ENCODE measurements at places on chromosomes 16 and 17.

DNA sequence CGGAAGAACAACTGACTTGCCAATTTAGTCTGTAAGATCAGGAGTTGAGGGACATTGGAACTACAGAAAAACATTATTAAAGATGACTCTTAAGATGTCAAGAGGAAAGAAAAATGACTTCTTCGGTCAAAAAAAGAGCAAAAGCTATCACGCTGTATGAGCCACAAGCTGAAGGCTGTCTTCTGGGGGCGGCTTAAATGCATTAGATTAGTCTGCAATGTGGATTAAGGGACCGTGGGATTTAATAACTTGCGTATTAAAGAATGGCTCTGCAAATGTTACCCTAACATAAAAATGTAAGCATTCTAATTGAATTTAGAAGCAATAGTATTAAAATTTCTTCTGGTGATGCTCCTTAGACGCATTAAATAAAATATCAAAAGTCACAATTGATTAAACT is 108.6 kb downstream of the PITPNC1 start:
- DNase-seq: no peak

GRCh38 chr17:72681844-72682243 is 410.6 kb downstream of the SLC39A11 start:
- DNase-seq: no peak

- DNase-seq: no peak
Observed at GRCh38 chr16:88511906-88512305, 58.3 kb upstream of the ZC3H18 start.

DNA sequence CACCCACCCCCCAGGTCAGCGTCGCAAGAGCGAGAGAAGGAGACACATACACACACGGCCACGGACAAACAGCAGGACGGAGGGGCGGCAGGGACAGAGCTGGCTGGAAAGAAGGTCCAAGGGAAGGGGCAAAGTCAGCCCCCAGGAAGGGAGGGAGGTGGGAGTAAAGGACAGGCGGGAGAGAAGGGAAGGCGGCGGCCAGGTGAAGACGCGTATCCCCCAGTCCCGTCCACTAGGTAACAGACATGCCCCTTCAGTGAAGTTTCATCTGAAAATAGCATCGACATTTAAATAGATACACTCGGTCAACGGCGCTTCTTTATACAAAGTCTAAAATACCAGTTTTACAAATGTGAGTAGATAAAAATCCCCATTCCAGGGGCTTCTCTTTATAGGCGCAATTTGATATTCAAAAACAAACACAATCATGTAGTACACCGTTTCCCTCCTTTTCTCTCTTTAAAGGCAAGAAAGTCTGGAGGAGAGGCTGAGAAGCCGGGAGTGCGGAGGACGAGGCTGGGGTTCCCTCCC is 4.5 kb downstream of the CBX8 start:
- no peak for DNase-seq

GRCh38 chr16:64051824-64052223 is 1070.0 kb downstream of the CDH11 start:
- no peak for DNase-seq

DNA sequence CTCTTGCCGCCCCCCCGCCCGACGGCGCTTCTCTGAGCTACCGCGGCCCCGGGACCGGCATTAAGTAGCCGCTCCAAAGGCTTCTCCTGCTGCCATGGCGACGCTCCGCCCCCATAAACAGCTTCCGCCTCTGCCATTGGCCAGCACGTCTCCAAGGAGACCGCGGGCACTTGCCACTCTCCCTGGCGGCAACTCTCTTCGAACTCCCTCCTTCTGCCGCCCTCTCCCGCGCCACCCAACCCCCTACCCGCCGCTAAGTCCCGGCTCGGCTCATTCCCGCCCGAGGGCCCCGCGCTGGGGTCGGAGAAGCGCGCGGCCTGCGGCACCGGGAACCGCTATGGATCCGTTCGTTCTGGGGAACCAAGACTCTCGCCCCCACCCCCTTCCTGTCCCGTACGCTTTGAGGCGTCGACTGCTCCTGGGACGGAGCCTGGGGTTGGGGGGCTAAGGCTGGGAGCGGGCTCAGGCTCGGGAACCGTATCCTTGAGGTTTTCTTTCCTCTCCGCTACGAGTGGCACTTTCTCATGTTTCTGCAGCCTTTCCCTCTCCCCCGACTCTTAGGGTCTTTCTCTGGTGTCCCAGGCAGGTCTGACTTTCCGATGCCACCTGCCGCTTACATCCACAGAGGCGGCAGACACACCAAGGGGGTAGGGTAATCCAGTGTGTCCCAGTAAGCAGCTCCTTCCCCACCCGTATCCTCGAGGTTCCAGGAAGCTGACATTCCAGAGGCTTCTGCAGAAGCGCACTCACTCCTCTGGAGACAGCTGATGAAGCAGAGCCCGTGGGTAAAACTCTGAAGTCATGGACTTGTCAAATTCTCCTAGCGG is at the start of gene FOXJ1:
FOXJ1 (minus strand) TSS at position 34 of the 827 bp plus-strand sequence. CDS start 850 bp downstream, outside the sequence.
- peak; percentile 90 for DNase-seq

DNA sequence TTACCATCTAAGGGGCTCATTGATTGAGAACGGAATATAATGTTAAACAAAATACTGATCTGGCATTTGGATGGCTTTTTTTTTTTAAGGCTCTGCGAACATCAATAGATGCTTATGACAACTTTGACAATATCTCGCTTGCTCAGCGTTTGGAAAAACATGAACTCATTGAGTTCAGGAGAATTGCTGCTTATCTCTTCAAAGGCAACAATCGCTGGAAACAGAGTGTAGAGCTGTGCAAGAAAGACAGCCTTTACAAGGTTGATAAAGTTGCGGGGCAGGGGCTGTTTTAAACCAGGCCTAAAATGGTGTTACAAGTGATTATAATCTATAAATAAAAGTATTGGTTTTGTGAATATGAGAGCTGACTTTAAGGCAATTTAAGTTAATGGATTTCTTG is 22.3 kb downstream of the PTRH2 start:
- DNase-seq: no peak

GRCh38 chr17:57972151-57972550 is 15.9 kb downstream of the VEZF1 start:
- no peak for DNase-seq

- no peak for DNase-seq
Observed at GRCh38 chr17:21394265-21394664, 18.1 kb downstream of the KCNJ12 start.

GRCh38 chr16:54269461-54269860 is 17.1 kb downstream of the IRX3 start:
- no peak for DNase-seq

DNA sequence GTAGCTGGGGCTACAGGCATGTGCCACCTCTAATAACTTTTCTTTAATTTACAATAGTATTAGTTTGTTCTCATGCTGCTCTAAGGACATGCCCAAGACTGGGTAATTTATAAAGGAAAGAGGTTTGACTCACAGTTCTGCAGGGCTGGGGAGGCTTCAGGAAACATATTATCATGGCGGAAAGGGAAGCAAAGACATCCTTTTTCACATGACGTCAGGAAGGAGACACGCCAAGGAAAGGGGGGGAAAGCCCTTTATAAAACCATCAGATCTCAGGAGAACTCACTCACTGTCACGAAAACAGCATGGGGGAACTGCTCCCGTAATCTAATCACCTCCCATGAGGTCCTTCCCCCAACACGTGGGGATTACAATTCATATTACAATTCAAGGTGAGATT is 18.3 kb downstream of the IL4R start:
- DNase-seq: no peak

DNA sequence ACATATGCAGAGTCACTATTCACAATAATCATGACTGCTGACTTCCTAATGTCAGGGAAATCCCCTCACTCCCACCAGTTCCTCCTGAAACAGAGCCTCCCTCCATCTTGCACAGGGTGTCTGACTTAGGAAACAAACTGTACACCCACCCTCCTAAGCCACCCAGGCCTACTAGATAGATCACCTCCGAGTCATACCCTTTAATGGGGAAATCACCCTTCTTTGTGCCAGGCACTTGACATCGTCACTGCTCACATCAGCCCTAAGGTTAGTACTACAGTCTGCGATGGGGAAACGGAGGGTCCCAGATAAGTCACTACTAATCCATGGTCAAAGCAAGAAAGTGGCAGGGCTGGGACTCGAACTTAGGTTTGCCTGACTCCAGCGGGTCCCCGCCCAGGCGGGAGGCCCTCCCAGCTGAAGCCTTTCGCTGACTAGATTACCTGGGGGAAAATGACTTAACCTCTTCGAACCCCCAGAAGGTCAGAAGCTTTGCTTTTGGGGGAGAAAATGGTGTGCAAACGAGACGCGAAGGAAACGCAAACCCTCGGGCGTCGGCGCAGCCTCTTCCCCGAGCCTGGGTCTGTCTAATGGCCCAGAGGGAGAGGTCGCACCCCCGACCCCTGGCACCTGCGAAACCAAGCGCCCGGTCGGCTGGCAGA is 3.4 kb upstream of the MLLT6 start:
- DNase-seq: peak; percentile 54

DNA sequence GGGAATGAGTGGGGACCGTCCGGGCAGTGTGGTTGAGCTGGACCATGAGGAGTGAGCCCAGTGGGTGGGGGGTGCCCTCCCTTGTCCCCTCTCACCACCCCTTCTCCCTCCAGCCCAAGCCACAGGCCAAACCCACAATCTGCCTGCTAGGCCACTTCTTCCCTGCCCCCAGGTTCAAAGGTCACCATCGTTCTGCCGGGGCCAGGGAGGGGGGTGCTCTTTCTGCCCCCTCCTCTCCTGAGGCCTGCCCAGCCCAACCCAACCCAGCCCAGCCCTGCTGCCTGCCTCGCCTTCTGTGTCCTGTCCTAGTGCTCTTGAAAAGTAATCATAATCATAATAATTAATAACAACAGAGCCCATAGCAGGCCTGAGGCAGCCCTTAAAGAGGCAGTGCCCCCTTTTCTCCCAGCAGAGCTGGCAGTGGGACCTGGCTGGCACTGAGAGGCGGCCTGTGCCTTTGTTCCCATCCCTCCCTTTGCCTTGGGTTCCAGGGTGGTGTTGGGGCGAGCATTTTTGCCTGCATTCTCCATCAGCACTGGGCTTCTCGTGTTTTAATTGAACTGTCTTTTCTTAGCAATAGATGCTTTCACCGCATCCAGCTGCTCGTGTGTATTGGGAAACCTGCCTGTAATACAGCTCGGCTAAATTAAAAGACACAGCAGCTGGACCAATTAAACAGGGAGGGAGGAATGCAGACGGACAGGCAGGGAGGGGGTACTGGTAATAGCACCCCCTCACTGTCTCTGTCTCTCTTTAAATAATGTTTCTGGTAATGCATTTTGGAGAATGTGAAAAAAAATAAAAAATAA is 46.8 kb downstream of the SREBF1 start:
- no peak for DNase-seq

- DNase-seq: no peak
Observed at GRCh38 chr16:57385083-57385482, 12.8 kb downstream of the CX3CL1 start.

DNA sequence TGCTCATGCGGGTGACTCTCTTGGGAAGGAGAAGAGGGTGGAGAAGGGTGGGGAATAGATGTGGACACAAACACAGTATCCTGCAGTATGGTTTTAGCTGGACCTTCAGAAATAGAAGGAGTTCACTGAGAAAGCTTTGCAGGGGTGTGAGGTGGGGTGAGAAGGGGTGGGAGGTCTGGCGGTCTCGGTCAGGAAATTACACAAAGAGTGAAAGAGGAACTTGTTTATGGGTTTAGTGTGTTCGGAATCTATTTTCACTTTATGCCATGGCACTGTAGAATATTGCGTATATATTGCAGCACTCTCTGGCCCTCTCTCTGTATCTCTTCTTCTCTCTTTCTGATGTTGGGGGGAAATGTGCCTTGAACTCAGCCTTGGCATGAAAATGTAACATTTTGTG is 148.2 kb upstream of the GOT2 start:
- DNase-seq: no peak

DNA sequence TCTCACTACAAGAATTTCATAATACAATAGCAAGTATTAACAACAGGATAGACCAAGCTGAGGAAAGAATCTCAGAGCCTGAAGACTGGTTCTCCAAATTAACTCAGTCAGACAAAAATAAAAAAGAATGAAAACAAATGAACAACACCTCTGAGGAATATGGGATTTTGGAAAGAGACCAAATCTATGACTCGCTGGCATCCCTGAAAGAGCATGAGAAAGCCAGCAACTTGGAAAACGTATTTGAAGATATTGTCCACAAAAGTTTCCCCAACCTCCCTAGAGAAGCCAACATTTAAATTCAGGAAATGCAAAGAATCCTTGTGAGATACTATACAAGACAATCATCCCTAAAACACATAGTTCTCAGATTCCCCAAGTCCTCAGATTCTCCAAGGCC is 20.9 kb downstream of the NLRP1 start:
- no peak for DNase-seq

GRCh38 chr17:77676237-77676661 is 282.3 kb upstream of the TNRC6C start:
- no peak for DNase-seq

- DNase-seq: peak; percentile 47
Observed at GRCh38 chr17:80220054-80220735, at the start of the genes SGSH and SLC26A11. Gene SGSH (minus strand): TSS chr17:80220333. CDS start chr17:80220313, 20 bp downstream. Gene SLC26A11 (plus strand): TSS chr17:80220427. CDS start chr17:80221561, 1,134 bp downstream.

DNA sequence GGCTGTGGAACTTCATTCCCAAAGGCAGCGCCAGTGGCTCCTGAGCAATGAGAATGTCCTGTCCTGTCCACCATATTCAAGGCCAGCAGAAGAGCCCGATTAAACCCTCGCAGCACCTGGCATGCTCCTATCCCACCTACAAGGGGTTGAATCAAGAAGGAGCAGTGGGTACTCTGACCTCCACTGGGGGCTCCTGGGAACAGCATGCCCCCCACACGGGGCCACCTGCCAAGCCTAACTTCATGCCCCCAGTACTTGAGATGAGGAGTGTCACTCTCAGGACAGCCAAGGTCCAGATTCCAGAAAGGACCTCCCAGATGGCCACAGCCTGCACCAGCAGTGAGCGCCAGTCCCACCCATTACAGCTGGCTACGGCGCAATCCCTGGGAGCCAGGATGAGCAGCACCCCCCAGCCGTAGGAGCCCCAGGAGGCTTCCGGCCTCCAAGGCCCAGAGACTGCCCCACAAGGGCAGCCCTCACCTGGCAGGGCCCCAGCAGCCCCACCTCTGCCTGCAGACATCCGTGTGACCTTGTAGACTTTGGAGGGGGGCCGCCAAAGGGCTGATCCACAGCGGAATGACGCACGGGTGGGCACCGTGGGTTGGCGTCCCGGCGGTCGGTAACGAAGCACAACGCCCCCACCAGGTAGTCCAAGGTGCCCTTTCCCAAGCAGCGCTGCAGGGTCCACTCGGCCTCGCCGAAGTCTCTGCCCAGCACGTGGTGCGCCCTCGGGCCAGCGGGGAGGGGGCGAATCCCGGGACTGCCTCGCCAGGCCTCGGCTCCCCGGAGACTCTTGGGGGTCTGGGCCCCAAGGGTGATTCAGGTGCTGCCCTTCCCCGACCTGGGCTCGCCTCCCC is 1.0 kb upstream of the MPDU1 start:
- no peak for DNase-seq

GRCh38 chr17:79154951-79155585 is 80.4 kb downstream of the ENGASE start:
- no peak for DNase-seq

GRCh38 chr17:4616476-4616875 is 25.0 kb downstream of the ALOX15 start:
- no peak for DNase-seq

DNA sequence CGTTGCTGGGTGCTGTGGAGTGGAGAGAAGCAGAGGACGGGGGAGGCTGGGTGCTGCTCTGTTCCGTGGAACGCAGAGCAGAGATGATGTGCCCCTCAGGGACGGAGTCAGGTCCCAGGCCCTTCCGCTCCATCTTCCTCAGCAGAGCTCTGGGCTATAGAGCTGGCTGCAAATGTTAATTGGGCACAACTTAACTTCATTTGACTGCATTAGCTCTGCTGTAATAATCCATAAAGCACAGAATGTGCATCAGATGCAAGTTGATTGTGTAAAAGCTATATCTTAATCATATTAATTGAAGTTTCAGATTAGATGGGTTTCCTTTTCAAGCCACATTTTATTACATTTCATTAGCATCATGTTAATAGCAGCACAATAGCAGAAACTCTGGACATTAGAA is 212.6 kb downstream of the ABCC12 start:
- DNase-seq: no peak

- no peak for DNase-seq
Observed at GRCh38 chr16:76524356-76524755, 247.2 kb downstream of the CNTNAP4 start.
